ENCODE measurements at places on chromosomes 6 and 20.

DNA sequence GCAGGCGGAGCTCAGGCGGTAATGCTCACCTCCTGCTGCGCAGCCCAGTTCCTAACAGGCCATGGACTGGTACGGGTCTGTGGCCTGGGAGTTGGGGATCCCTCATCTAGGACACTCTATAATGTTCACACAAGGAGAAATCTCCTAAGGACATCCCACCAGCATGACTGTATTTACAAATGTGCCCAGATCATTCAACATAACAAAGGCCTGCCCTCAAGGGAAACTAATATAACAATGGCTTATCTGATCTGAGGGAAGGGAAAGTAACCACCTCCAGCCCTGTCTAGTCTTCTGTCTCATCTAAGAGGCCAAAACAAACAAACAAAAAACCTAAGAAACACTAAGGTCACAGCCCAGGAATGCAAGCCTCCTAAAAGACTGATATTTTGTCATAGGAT lies 232.8 kb downstream of the RNGTT start:
- DNase-seq: no peak

DNA sequence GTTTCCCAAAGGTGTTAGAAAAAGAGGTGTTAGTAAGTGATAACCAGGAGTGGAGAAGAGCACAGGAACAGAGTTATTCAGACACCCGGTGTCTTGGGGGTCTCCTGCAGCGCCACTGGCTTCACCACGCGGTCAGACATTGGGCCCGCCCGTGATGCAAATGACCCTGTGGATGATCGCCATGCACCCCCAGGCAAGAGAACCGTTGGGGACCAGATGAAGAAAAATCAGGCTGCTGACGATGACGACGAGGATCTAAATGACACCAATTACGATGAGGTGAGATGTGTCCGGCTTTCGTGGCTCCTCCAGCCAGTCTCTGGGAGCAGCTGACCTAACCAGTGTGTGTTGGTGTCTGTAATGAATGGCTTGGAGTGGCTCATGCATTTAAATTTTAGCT lies 2.0 kb downstream of the PRPF6 start:
- no peak for DNase-seq

GRCh38 chr6:41263267-41263666 lies 23.2 kb downstream of the TREM1 start:
- DNase-seq: no peak

DNA sequence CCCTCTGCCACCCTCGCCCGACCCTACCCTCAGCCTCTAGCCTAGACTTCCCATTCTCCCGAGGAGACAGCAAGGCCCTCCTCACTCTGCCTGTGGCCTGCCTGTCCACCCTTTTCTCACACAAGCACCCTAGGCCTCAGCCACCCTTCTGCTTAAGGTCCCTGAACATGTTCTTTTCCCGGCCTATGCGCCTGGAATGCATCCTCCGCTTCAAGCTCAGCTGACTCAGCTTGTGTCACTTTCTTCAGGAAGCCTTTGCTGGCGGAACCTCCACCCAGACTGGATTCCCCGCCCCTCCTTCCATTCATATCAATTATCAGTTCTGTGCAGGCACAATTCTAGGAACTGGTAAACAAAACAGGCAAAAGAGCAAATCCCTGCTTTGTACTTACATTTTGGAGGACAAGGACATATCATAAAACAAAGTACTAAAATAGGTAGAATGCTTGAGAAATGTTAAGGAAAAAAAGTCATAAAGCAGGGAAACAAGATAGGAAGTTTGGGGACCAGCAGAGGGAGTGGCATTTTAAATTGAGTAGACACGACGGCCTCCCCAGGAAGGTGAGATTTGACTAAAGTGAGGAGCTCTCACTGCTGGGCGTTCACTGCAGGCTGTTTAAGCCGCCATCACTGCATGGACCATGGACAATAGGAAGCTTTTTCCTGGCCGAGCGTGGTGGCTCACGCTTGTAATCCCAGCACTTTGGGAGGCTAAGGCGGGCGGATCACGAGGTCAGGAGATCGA lies 17.9 kb upstream of the SNHG17 start:
- no peak for DNase-seq

DNA sequence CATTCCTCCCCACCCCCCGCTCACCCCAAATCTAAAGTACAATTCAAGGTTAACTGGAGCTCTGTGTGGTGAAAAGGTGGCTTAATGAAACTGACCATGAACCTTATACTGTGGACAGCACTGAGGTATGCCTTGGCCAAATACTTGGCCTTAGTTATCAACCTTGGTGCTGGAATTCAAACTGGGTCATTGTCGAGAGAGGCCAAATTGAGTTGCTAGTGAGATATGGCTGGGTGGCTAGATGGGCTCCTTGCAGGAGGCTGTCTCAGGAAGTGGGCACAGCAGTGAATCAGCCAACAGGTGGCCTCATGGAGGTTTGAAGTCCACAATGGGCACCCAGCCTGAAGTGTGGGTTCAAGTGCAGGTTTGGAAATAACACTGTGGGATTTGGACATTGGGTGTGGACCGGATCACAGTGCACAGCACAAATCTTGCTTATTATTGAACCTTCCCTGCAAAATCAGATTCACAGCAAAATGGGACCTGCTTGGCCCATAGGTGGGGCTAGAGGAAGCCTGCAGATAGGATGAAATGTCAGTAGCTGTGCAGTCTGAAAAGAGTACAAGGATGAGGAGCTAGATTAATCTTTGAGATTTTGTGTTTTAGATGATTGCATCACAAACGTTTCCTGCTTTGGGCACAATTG lies 5.6 kb upstream of the BTBD3 start:
- DNase-seq: peak; percentile 58
